Effector memory CD4-positive, alpha-beta T cell (primary cell): ENCODE measurements at places on chromosomes 6 and 20.

GRCh38 chr6:116326996-116327395, 43.8 kb upstream of the DSE start:
- DNase-seq, result no peak

- DNase-seq, result no peak
These were observed 3.7 kb upstream of the RPP40 start for GRCh38 chr6:5007531-5007930.

GRCh38 chr6:73784726-73785505, 88.9 kb downstream of the CD109 start:
- DNase-seq, result no peak

DNA sequence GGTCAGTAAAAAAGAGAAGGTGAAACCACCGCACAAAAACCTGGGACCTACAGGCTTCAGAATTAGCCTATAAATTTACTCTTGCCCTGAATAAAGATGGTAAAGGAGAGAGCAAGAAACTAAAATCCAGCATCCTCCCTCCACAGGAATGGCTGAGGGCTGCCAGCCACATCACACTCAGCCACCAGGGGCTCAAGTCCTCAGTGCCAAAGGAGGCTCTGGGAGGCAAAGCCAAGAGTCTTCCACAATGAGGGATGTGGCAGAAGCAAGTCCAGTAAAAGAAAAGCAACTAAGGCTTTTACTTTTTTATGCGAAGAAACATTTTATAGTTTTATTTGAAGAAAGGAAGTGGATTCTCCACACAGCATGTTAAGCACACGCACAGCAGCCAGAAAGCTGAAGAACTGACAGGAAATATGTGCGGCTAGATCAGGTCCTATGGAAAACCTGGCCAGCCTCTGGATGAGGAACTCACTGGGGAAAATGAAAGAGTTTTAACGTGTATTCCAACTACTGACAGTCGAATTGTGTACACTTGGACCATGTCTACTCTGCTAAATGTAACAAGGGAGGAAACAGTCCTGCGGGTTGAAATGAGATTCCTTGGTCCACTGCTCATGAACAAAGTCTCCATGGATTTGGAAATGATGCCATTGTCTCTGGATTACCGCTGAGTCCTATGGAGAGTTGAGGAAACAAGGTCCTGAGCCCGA, 219.4 kb upstream of the SSTR4 start:
- no peak for DNase-seq

GRCh38 chr6:107624541-107624940, 134.6 kb downstream of the SOBP start:
- DNase-seq, result no peak

DNA sequence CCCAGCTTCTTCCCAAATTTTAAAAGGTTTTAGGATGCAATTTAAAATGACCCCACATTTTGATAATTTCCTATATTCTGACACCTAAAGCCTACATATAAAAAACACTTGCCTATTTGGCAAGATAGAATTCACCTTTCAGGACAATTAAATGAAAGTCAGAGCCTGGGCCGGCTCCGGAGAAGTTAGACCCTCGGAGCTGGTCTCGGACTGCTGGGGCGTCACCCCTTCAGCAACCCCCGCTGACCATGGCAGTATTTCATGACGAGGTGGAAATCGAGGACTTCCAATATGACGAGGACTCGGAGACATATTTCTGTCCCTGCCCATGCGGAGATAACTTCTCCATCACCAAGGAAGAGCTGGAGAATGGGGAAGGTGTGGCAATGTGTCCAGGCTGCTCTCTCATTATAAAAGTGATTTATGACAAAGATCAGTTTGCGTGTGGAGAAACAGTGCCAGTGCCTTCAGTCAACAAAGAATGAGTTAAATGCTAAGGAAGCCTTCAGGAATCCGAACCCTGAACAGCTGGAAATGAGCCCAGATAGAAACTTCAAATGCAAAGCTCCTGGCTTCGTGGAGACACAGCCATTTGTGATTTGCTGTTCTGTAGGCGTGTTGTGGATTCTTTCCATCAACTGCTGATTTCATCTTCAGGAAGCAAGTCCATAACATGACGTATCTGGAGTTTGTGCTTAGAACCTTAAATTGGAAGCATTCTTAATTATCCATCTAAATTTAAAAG, 16.0 kb downstream of the TCFL5 start:
- DNase-seq, result no peak

GRCh38 chr6:25645916-25646315, 6.1 kb upstream of the SCGN start:
- DNase-seq, result no peak

DNA sequence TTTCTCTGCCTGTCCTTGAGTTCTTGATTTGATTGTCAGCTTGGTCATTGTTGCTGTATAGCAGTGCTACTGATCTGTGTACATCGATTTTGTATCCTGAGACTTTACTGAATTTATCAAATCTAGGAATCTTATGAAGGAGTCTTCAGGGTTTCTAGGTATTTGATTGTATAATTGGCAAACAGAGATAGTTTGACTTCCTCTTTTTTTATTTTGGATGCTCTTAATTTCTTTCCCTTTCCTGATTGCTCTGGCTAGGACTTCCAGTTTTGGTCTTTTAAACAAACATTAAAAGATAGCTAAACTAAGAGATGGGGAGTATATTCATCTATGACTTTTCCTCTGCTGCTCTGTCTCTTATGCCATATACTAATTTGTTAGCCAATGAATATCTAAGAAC, 62.4 kb downstream of the NCOA7 start:
- DNase-seq, result no peak

GRCh38 chr20:17437251-17437650, 93.9 kb downstream of the BFSP1 start:
- no peak for DNase-seq
